Fibroblast of skin of right biceps (primary cell): ENCODE measurements at places on chromosomes 5 and 9.

DNA sequence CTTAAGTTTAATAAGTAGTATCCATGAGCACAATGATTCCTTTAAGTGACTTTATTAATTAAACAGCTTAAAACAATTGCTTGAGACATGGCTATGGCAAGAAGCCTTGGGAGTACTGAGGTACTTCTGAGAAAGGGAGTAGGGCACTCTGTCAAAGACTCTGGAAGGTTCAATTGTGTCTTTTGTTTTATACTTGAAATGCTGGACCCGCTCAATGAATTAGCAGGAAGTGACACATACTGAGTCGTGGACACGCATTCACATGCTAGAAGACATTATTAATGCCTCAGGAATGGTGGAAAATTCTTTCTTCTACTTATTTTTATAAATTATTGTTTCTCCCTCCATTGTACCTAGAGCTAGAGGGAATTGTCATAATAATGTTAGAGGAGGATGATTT, 347.3 kb upstream of the ZNF608 start:
- peak; percentile 95 for DNase-seq

- DNase-seq: no peak
These were observed 166.5 kb upstream of the PHYKPL start for GRCh38 chr5:178398901-178399700.

- DNase-seq: no peak
These were observed 3.2 kb downstream of the SGTB start for GRCh38 chr5:65718576-65719310.

GRCh38 chr5:129951039-129951438, 46.8 kb downstream of the CHSY3 start:
- DNase-seq: no peak

GRCh38 chr5:36889264-36889663, 12.7 kb downstream of the NIPBL start:
- DNase-seq: no peak

- DNase-seq: no peak
These were observed 103.9 kb downstream of the FRMD3 start for GRCh38 chr9:83434254-83434653.

- DNase-seq: no peak
These were observed 173.9 kb downstream of the HSPA4 start for GRCh38 chr5:133225671-133226152.

GRCh38 chr9:87742813-87743428, 17.0 kb downstream of the CTSL start:
- DNase-seq: peak; percentile 6

DNA sequence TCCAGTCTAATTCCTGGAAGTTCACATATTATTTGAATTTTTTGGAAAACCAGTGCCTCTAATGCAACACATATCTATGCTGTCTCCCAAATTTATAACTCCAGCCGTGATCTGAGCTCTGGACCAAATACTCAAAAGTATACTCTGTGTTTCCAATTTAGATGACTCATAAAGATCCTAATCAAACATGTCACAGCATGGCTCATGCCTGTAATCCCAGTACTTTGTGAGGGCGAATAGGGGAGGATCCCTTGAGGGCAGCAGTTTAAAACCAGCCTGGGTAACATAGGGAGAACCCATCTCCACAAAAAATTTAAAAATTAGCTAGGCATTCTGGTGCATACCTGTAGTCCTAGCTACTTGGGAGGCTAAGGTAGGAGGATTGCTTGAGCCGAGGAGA, 388.0 kb downstream of the CDH12 start:
- DNase-seq: no peak

DNA sequence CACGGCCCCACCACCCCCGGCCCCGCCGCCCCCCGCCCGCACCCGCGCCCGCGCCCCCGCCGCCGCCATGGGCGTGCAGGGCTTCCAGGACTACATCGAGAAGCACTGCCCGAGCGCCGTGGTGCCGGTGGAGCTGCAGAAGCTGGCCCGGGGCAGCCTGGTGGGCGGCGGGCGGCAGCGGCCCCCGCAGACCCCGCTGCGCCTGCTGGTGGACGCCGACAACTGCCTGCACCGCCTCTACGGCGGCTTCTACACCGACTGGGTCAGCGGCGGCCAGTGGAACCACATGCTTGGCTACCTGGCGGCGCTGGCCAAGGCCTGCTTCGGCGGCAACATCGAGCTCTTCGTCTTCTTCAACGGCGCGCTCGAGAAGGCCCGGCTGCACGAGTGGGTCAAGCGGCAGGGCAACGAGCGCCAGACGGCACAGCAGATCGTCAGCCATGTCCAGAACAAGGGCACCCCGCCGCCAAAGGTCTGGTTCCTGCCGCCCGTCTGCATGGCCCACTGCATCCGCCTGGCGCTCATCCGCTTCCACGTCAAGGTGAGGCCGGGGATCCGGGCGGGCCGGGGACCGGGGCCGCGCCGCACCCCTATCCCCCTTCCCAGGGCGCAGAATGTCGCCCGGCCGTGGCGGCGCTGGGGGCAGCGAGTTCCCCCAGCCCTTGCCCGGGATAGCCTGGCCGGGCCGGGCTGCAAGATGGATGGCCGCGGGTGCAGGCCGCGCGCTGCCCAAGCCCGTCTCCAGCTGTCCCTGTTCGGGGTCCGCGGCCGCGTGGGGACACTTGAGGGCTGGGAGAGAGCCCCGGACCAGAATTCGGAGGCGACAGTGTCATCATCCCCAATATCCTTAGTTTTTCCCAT, 594 bp downstream of the FAM120A start:
- peak; percentile 32 for DNase-seq

DNA sequence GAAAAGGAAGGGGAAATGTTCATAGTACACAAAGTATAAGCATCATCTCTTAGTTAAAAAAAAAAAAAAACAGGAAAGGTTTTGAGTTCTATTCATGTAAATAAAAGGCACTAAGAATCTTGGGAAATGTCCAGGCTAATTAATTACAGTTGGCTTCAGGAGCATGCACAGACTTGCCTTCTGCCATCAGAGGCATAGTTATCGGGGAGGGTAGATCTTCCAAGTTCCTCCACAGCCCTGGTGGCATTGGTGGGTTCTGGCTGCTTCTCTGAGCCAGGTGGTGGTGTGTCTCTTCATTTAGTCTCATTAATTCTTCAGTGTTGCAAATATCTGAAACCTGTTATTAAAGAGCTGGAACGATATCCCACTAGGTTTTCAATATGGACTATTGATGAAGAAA, 85.2 kb downstream of the TMEM252 start:
- no peak for DNase-seq

DNA sequence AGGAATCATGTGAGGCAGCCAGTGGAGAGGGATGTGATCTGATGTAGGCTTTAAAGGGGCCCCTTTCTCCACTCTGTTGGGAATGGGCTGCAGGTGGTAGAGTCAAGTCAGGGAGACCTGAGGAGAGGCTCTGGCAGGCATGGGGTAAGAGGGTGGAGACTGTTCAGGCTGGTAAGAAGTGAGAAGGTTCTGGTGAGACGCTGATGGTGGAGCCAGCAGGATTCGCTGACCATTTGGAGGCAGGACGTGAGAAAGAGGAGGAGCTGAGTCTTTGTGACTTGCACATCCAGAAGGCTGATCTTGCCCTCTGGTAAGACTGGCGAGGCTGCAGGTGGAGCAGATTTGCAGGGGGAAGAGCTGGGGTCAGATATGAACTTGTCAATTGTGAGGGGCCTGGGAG, 248.0 kb downstream of the NSG2 start:
- no peak for DNase-seq

DNA sequence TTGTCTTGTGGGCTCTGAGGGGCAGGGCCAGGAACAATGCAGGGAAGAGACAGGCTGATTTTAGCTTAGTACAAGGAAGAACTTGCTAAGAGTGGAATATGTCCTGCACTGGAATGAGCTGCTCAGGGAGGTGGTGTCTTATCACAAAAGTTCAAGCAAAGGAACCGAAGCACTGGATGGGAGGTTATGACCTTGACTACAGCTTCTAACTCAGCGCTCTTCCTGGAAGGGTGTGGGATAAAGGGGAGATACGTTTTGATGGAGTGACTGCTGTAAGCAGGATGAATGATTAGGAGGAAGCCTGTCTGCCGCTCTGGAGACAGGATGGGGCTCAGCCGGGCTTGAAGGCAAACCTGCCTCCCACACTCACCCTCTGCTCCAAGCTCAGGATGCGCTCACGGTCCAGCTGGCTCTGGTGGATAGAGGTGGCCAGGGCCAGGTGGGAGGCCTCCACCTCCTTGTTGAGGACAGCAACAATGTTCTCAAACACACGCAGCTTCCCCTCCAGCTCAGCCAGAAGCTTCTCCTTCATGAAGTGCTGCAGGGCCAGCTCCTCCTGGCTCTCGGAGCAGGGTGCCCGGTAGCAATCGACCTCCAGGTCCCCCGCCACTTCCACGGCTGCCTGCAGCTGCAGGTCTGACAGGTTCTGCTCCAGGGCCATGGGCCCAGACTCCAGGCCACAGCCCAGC, 13.5 kb downstream of the TRAF1 start:
- DNase-seq: no peak

- peak; percentile 83 for DNase-seq
These were observed 126.4 kb upstream of the ADAMTSL1 start for GRCh38 chr9:18347386-18348082.

GRCh38 chr9:72864327-72864726, 88.5 kb downstream of the ALDH1A1 start:
- DNase-seq: no peak

DNA sequence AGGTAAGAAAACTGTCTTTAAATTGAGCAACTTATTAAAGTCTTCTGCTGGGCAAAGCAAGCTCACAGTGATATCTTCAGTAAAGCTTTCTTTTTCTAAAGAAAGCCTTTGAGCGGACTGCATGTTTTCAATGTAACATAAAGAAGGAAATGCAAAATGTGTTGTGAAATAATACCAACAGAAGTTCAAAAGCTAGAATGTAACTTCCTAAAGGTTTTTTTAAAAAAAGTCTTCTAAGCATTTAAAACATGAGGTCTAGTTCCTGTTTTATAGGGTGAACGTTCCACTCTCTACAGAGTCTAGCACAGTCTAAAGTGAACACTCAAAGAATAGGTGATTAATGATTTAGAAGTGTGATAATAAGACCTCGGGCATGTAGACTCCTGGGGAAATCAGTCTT, 62.9 kb downstream of the DENND1A start:
- no peak for DNase-seq

- no peak for DNase-seq
These were observed at the start of gene SPINK9 for GRCh38 chr5:148335259-148335658. Gene SPINK9, plus strand, starts transcription at chr5:148335559. Its CDS starts 55 bp downstream, at chr5:148335614.

- peak; percentile 30 for DNase-seq
These were observed 66.4 kb upstream of the PIK3R1 start for GRCh38 chr5:68149189-68149588.

- no peak for DNase-seq
These were observed 639.9 kb upstream of the ACO1 start for GRCh38 chr9:31744589-31744988.

GRCh38 chr5:131396015-131396414, 132.2 kb downstream of the CDC42SE2 start:
- no peak for DNase-seq

DNA sequence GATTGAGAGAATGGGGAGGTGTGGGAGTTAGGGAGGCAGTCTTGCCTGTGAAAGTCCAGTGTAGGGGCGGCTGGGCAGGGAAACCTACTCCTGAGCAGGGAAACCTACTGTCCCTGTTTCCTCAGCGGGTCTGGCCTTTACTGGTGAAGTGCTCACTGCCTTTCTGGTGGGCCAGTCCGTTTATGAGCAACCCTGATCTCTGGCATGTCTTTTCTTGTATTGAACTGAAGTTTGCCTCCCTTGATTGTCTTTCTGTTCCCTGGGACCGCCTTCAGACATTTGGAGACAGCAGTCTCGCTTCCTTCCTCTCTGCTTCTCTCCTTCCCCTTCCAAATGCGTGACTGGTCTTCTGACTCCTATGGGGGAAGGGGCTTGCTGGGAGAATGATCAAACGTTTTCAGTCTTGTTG, 2.9 kb downstream of the SNX18 start:
- peak; percentile 72 for DNase-seq

DNA sequence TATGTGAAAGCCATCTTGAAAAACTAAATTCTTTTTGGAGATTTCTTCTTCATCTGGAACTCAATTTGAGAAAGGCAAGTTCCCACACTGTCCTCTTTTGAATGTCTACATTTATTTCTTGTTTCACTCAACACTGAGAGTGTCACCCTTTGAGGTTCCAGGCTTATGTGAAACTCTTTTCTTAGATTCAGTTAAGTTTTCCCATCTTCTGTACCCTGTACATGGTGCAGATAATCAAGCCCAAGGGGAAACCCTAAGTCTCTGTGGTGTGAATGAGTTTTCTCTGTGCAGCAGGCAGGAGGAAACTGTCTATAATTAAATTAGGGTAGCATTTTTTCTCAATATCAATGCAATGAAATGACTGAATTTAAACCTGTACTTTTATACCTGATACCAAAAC, 72.3 kb upstream of the PRLR start:
- DNase-seq: no peak

- DNase-seq: peak; percentile 10
These were observed 8.5 kb downstream of the DMXL1 start for GRCh38 chr5:119079318-119079921.

GRCh38 chr5:104353371-104353770, 790.8 kb upstream of the NUDT12 start:
- peak; percentile 20 for DNase-seq

DNA sequence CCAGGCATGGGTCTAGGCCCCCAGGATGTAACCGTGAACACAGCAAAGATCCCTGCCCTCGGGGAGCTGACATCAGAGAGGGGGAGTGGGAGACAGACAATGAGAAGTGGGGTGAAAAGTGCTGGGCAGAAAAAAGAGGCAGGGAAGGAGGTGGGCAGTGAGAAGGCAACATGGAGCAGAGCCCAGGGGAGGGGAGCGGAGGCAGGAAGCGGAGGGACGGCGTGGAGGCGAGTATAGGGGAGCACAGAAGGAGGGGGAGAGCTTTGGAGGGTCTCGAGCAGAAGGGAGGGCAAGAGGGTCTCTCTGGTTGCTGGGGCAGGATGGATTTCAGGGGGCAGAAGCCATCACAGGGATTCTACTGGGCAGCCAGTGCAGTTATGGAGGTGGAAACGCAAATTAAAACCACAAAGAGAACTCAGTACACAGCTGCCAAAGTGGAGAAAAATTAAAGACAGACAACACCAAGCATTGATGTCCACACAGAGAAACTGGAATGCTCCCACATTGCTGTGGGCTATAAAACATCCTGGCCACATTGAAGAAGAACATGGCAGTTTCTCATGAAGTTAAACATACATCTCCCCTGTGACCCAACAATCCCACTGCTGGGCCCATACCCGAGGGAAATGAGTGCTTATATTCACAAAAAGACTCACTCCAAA, 21.1 kb upstream of the LAMC3 start:
- DNase-seq: no peak

DNA sequence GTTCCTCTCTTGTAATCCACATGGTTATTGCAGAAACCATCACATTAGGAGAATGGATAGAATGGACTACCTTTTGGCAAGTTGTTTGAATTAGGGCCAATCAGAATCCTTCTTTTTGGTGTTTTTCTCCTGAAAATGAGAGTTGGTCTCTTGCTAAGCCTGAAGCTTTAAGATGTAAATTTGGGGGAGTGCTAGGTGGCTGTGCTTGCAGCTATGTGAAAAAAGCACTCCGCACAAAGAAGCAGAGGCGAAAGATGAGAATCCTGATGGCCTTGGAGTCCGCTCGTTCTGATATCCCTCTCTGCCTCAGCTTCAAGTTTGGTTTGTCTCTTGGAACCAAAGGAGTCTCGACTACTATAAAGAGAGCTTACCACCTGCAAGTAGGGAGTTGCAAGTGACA, 63.6 kb downstream of the INIP start:
- no peak for DNase-seq
